CD4-positive, alpha-beta T cell treated with Interleukin-12 subunit alpha and Interleukin-12 subunit beta, for 1 hour (primary cell): ENCODE measurements at places on chromosomes 4 and X.

GRCh38 chrX:37686996-37687395 is 1.4 kb downstream of the XK start:
- no peak for DNase-seq

- DNase-seq = no peak
Observed at GRCh38 chrX:46910415-46910814, 1.8 kb upstream of the JADE3 start.

DNA sequence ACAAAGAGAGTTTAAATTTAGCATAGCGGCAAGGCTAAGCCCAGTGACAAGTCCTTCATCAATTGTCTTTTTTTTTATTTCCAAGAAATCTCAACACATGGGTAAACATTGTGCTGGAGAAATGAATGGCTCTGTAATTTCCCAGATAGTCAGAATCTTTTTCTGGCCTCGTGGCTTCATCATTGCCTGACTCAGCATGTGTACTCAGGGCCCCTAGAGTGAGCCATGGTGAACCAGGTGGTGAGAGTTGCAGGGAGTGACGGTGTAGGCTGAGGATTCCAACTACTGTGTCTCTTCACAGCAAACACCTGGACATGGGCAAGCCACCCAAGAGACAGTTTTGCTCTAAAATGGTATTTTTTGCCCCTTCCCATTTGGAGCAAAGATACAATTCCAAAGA is 43.1 kb upstream of the UCP1 start:
- DNase-seq = no peak

DNA sequence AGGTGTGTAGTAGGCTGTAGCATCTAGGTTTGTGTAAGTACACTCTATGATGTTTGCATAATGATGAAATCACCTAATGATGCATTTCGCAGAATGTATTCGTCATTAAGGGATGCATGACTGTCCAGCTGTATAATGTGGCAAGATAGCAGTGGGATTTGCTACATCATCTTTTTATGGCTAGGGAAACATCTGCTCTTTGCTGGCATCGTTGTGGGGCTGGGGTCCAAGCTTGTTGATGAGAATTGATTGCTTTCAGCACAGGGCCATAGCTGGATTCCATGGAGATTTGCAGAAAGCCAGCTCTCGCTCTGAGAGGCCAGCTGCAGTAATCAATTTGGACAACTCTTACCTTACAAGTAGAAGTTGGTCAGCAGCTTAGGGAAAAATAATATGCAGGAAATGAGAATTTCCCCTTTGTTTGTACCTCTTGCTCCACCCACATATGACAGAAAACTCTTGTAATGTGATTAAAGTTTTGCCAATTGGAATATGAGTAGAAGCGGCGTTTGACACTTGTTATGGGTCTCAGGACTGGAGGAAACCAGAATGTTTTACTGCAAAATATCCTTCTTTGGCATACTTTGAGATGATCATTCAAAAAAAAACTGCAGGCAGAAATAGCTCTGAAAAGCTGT is 310.5 kb downstream of the RAPGEF2 start:
- DNase-seq = no peak

DNA sequence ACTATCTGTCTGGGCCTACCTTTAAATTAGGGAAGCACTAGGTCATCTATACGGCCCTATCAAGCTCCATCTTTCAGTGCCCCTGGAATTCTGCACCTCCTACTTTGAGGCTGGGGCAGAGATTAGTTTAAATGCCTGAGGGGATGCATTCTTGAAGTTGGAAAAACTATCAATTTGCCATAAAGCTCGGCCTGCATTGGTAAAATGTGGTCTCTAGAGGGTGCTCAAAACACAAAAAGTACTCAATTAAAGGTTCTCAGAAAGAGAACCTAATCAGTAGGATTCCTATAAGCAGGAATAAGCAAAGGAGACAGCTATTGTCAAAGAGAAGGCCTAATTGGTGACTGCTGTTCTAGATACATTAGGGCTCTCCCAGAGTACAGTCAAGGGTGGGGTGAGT is 111.7 kb downstream of the AMER1 start:
- no peak for DNase-seq

- DNase-seq = no peak
Observed at GRCh38 chr4:25621027-25621930, 34.4 kb upstream of the SLC34A2 start.

- DNase-seq = no peak
Observed at GRCh38 chr4:89161841-89162240, 50.5 kb downstream of the TIGD2 start.

DNA sequence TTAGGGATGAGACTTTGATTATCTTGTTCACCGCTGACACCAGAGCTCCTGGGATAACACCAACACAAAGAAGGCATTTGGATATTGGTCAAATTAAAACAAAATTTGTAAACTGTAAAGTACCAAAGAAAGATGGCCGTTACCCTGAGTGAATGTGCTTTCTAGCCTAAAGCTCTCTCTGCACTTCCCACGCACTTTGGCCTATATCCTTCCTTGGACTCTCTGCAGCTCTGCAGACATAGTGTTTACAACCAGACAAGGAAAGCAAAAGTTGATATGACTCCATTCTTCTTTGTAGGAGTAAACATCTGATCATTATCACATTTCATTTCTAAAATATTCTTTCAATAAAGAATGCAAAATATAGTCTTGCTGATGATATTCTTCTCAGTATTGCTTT is 44.8 kb upstream of the PITX2 start:
- no peak for DNase-seq

GRCh38 chr4:68773699-68774098 is 42.1 kb upstream of the UGT2B10 start:
- DNase-seq = no peak
